ENCODE measurements at places on chromosomes 4 and X.

- no peak for DNase-seq
Observed at GRCh38 chr4:86306816-86307215, 53.0 kb downstream of the MAPK10 start.

DNA sequence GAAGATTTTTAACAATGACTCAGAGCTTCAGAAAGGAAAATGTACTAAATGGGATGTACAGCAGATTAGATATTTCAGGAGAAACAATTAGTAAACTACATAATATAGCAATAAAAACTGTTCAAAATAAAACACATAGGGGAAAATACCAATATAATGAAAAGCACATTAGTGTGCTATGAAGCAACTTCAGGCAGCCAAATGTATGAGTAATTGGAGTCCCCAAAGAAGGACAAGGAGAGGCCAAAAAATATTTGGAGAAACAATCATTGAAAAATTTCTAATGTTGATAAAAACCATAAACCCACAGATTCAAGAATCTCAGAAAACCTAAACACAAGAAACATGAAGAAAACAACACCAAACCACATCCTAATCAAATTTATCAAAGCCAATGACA, 129.3 kb upstream of the CHRDL1 start:
- no peak for DNase-seq

DNA sequence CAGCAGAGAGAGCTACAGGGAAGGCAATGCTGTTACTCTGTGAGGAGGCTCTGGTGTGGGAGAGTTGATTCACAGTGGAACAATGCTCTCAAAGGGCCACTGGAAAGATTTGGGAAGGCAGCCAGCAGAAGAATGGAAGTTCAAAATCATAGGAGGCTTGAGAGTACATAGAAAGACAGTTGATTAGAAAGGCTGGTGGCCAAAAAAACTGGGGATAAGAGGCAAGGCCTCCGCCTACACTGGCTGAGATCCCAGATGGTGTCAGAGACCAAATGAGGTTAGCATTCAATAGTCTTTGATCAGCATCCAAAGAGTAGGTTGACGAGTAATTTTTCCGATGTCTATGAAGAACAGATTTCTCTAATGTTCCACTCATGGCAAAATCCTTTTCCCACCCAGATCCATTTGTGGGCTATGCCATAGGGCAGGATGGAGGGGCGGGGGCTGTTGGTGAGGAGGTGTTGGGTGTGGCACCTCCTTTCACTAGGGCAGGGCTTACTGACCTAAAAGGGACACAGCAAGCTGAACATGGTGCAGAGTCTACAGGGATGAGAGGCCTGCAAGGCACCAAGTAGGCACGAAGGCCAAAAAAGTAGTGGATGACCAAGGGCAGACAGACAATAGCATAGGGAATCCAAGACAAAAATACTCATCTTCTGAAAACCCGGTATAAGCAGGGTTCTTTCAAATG, 15.1 kb downstream of the TEC start:
- no peak for DNase-seq

GRCh38 chr4:156779042-156779441, 192.6 kb downstream of the PDGFC start:
- DNase-seq: no peak

DNA sequence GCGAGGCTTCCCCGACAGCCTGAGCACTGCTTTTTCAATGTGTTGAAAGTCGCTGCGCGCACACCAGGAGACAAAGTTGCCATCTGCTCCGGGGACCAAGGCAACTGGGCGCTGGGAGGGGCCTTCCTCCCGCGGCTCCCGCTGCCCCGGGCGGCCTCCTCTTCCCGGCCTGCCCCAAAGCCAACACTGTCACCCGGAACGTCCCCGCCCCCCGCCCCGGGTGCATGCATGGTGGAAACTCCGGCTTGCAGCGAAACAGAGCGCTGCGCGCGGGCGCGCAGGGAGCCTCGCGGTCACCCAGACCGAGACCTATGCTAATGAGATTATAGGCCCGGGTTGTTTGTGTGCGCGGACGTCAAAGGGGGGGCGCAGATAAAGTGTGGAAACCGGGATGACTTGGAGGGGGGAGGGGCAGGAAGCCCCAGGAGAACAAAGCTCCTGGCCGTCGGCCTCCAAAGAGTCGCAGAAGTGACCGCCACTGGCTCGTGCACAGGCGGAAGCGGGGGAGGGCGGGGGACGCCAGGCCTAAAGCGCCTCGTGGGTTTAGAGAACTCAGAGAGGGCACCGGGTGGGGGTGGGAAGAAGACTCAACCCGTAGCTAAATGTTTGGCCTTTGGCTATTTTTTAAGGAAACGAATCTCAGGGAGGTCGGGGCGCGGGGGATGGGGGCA, 88.8 kb downstream of the BCOR start:
- no peak for DNase-seq

- peak; percentile 46 for DNase-seq
Observed at GRCh38 chr4:48269861-48270522, 354 bp upstream of the TEC start.

DNA sequence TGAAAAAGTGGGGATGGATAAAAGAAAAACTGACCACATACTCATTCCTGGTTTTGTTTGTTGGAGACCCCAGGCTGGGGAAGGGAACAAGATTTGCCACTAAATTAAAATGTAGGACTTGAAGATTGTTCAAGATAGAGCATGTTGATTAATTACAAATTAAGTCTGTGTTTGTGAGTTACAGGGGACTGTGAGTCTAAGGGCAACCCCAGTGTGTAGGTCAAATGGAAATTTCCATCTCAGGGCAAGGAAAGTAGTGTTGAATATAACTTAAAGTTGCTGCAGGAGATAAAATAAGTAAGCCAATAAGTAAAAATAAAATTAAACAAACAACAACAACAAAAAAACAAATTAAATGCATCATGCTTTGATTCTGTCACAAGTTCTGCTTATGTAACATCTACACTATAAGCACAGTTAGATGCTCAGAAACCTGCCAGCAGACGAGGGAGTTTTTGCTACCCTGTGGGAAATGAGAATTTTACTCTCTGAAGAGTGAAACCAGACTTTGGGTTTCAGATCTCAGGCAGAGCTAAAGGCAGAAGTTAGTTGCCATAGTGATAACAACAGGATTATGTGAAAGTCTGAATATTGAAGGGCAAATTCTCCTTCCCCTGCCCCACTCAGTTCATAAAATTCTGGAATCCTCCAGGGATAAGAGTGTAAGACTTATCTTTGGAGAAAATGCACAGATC, 352.3 kb downstream of the GRXCR1 start:
- DNase-seq: no peak

GRCh38 chr4:17013382-17014006, 115.0 kb upstream of the LDB2 start:
- DNase-seq: no peak

- DNase-seq: no peak
Observed at GRCh38 chrX:42783451-42783850, 5.5 kb upstream of the PPP1R2C start.

DNA sequence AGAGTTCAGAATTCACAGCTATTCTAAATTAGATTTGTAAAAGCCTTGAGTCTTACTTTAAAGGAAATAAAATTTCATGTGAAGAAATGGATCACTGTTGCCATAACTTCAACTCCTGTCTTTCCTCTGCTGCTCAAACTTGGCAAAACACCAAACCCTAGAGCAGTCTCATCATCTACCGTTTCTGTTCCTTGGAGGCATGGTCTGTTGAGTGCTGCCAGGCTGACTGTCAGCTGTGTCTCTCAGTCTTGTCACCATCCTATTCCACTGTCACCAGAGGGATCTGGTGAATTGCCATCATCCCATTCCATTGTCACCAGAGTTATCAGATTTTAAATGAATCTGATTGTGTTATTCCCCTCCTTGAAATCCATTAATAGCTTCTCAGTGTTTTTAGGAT, 55.6 kb downstream of the STIM2 start:
- DNase-seq: no peak

DNA sequence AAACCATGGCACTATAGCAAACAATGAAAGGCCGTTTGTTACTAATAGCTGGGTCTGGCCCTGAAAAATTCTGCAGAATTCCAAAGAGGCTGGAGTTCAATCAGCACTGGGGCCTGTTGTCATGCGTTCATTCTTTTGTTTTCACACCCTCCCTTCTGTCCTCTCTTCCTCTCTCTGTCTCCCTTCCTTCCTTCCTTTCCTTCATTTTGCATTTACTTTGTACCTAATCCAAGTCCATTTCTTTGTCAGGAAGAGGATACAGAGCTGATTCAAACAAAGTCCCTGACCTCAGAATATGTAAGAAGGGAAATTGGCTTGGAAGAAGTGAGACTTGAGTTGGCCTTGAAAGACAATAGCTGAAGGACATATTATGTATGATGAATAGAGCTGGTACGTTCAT, 119.6 kb upstream of the LDB2 start:
- DNase-seq: no peak

GRCh38 chrX:106401965-106402559, 209.7 kb upstream of the RADX start:
- no peak for DNase-seq

- no peak for DNase-seq
Observed at GRCh38 chr4:1996866-1997611, 11.7 kb downstream of the NELFA start.

DNA sequence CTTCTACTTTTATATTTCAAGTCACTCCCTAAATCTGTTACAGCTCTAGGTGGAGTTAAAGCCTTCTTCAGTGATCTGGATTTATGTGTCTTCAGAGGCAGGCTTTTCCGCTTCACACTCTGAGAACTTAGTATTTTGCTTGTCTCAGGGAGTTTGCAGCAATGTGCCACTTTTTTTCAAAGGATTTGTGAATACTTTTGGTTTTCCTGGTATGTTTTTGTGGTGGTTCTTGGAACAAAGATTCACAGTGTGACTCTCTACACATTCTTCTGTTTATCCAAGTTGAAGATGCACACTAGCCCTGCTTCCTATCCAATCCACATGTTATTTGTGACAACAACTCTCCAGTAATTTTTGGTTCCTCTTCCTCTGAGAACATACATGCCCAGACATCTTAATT, 1253.7 kb downstream of the TECRL start:
- no peak for DNase-seq

DNA sequence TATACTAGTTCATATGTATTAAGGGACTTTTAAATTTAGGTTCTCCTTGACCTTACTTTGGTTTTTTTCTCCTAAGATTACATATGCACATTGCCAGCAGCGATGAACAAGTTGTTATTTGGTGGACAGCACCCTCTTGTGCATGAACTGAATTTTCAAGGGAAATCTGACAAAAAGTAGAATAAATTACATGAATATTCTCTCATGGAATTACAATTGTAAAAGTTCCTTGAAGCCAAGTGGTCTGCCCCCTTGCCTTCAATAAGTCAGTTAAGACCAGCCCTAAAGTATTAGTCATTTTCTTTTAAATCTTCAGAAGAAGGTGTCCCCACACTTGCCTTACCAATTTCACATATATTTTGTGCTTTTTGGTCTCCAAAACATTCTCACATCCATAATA, 30.7 kb upstream of the SMARCA5 start:
- peak; percentile 6 for DNase-seq

GRCh38 chr4:31408121-31408520, 688.0 kb downstream of the PCDH7 start:
- DNase-seq: no peak

DNA sequence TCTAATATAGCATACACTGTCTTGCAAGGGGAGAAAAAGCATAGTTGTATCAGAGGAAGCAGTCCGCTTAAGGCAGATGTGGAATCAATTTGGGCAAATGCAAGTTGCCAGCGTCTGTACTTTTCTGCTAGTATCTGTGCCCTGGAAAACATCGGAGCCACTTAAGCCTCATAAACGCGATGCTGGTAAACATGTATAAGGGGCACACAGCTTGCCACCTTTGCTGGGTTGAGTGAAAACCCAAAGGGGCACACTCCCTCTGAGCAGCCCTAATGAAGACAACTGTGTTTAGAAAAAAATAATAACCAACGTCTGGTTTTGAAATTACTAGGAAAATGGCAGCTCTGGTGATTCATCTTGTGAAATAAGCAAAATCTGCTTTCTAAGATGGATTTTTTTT, 24.3 kb downstream of the SMIM20 start:
- no peak for DNase-seq

GRCh38 chr4:171035909-171036308, 777.3 kb upstream of the GALNTL6 start:
- no peak for DNase-seq

DNA sequence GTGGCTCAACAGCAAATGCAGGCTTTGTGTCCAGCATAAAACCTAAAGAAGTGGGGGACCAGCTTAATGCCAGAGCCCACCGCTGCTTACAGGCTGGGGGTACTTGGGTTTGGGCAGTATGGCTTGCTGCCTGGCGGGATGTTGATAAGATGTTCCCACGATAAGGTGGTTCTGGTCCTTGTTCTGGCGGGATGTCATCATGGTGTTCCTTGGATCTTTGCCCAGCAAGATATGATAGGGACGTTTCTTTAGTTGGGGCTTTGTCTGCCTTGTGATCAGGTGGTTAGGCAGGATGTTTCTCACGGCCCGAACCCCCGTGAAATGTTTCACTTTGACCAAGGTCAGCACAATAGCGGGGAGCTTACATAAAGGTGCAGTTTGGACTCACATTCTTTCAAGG, 35.3 kb downstream of the PNPLA4 start:
- no peak for DNase-seq

GRCh38 chr4:7160951-7161440, 31.3 kb upstream of the SORCS2 start:
- DNase-seq: no peak

- DNase-seq: no peak
Observed at GRCh38 chr4:163090997-163091684, 75.5 kb downstream of the NAF1 start.

DNA sequence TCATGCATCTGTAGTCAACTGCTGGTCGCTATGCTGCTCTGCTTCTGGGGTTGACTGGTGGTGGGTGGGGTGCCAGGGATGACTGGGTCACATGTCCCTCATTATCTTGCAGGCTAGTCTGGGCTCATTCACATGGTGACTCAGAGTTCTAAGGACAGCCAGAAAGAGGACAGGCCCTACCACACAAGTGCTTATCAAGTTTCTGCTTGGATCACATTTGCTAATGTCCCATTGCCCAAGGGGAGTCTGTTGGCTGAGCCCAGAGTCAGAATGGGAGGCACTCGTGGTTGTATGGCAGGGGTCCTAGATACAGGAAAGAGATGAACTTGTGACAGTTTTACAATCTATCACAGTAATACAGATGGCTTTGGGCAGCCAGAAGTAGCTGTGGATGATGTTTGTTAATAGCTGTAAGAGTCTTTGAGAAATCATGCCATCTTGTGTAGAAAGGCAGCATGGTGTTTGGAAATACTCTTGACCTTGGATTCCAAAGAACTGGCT, 221.3 kb downstream of the GPAT3 start:
- DNase-seq: no peak

DNA sequence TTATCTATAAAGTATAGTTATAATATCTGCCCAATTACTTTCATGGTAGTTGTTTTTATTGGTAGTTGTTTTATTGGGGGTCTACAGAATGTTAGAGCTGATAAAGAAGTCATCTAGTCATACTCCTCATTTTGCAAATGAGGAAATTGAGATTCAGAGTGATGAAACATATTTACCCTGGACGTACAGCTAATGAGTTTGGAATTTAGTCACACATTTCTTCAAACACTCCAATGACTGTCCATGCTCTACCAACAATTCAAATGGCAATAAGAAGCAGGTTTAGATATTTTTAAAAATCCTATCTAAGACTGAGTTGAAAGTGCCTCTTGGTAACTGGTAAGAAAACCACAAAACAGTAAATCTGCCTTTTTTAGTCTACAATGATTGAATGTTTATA, 98.2 kb downstream of the MAGEC1 start:
- no peak for DNase-seq

All from occipital lobe (tissue), 3 donors.